Omental fat pad (tissue), 4 donors: ENCODE measurements at places on chromosomes 7 and 10.

DNA sequence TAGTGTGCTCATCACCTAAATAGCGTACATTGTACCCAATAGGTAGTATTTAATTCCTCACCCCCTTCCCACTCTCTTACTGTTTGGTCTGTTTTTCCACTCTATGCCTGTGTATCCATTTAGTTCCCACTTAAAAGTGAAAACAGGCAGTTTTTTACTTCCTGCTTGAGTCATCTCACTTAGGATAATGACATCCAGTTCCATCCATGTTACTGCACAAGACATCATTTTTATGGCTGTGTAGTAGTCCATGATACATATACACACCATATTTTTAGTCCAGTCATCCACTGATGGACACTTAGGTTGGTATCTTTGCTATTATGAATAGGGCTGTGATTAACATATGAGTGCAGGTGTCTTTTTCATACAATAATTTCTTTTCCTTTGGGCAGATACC, 10.1 kb downstream of the STK17A start:
- no peak for DNase-seq

DNA sequence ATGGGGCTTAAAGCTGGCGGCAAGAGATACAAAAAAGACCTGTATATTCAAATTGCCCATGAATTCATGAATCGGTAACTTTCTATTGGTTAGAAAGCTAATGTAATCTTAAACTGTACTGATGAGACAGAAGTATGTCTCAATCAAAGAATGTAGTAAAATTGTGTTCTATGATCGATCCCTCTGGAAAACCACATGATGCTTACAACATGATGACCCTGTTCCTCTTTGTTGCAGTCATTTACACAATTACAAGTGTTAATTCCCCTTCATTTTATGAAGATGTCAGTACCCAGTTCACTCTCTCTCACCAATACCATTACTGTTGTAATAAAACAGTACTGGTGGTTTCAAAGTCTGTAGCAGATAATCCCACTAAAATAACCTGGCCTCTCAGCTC, 10.1 kb downstream of the KIF5B start:
- DNase-seq = no peak

- DNase-seq = no peak
Measured at GRCh38 chr7:130458257-130458656, 17.4 kb upstream of the CEP41 start.

DNA sequence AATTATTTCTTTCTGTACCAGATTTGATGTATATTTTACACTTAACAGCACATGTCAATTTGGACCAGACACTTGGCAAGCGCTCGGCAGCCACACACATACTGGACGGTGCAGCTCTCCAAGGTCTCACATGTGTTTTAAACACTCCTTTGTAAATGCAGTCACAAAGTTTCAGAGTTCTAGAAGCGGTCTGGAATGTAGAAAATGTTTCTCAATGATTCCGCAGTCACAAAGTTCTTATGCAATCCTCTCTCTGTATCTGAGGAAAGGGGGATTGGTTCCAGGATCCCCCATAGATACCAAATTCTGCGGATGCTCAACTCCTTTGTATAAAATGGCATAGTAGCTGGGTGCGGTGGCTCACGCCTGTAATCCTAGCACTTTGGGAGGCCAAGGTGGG, 253.0 kb upstream of the GRB10 start:
- no peak for DNase-seq

DNA sequence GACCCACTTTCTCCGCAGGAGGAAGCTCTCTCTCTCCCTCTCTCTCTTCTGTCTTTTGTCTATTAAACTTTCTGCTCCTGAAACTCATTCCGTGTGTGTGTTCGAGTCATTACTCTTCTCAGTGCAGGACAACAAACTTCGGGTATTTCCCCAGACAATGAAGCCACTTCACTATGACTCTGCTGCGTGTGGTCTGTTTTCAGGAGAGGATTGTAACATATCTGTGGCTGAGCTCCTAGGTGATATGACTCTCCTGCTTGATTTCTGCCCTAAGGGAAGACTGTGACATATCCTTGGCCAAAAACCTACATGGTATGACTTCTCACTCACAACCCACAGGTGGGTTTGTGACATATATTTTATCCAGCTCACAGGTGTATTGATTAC, 39.9 kb upstream of the ZNF107 start:
- no peak for DNase-seq

DNA sequence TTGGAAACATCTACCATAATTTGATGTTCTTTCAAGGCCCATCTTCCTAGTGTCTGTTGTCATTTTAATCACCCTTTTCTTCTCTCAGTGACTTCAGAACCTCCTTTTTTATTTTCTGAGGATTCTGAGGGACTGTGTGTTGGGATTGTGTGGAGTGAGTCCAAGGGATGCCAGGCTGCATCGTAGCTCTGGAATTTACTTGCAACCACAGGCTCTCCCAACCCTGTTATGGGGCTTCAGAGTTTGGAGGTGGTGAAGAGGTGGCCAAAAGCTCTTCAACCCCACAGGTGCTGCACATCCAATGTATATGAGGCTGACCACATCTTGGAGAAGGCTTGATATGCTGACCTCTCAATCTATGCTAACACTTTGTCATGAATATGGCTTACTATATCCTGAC, 79.5 kb upstream of the GPR141 start:
- no peak for DNase-seq

DNA sequence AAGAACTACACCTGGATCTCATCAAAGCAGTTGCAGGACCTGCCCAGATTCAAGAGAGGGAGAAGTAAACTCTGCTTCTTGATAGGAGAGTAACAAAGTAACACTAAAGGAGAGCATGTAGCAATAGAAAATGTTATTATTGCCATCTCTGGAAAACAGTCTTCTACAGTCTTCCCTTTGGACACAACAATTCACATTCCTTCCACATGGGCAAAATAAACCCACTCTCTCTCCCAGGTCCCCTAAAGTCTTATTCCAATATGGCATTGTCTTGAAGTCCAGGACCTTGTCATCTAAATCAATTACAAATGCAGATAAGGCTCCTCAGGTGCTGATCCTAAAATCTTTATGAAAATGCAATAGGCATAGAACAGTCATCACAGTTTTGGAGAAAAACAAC, 10.3 kb upstream of the WNT2 start:
- DNase-seq = no peak

GRCh38 chr10:116766241-116766827, 24.0 kb upstream of the HSPA12A start:
- no peak for DNase-seq

GRCh38 chr7:91240376-91240941, 23.8 kb upstream of the FZD1 start:
- no peak for DNase-seq

- DNase-seq = no peak
Measured at GRCh38 chr10:133390597-133391248, 3.2 kb upstream of the MTG1 start.

DNA sequence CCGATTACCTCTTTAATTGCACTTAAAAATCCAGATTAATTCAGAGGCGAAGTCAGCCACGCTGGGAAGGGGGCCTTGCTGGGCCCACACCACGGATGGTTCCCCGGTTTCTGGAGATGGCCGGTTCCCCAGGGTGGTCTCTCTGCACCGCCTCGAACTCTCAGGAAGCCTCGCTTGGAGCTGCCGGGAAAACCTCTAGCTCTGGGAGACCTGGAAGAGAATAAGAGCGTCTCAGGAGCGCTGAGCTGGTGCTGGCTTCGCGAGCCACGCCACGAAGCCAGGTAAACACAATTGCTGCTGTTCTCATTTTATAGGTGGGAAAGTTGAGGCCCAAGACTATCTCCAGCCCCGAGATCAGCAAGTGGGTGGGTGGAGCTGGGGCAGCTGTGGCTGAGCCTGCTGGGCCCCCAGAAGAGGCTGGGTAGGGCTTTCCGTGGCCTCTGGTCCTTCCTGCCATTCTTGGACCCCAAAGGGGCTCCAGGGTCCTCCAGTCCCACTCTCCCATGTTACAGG, 110.4 kb downstream of the MICALL2 start:
- DNase-seq = no peak

- DNase-seq = peak; percentile 86
Measured at GRCh38 chr10:31928549-31929260, at the start of gene ARHGAP12. Gene ARHGAP12, minus strand, starts transcription at chr10:31928831. Its CDS starts 19,976 bp downstream, at chr10:31908855.

GRCh38 chr7:117186218-117187010, 136.4 kb downstream of the WNT2 start:
- no peak for DNase-seq

- no peak for DNase-seq
Measured at GRCh38 chr10:111233439-111233838, 156.6 kb downstream of the ADRA2A start.

DNA sequence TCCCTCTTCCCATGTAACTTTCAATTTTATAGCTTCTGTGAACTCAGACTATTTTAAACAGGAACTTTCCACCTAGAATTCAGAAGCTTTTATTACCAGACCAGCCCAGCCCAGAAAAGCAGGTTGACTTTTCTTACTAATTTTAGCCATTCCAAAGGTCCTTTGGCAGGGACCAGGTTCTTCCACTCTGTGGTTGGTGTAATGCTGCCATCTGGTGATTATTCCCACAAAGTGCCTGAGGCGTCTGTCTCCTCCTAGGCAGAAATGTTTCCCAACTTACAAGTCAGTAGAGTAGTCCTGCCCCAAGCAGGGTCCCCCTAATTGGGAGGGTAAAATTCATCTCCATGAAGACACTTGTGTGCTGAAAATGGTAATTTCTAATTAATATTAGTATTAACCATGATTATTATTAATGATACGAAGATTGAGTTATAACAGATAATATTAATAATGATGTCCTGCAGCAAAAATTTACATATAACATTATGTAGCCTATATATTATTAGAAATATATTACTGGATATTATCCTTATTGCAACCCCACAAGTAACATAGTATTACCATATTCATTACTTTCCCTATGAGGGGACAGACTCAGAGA, 53.0 kb upstream of the PPP1R17 start:
- no peak for DNase-seq

GRCh38 chr7:137925091-137925490, 76.8 kb downstream of the CREB3L2 start:
- DNase-seq = no peak

GRCh38 chr7:129203050-129203741, 14.8 kb downstream of the SMO start:
- DNase-seq = no peak

GRCh38 chr10:17365402-17365801, 89.0 kb downstream of the ST8SIA6 start:
- no peak for DNase-seq

DNA sequence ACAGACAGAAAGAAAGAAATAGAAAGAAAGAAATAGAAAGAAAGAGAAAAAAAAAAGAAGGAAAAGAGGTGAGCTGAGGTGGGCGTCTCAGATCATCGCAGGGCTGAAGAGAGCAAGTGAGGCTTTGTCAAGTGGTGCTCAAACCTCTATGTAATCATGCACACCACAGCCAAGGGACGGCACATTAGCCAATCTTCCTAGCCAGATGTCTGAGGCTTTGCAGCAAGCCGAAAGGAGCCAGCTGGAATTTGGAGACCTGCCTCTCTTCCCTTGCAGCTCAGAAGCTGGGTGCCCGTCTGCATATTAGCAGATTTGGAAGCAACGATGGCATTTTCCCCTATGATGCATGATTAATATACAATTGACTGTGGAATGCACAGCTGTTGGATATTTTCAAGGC, 52.5 kb downstream of the ADRA2A start:
- no peak for DNase-seq

- no peak for DNase-seq
Measured at GRCh38 chr10:51270936-51271530, 196.7 kb downstream of the PRKG1 start.

- DNase-seq = no peak
Measured at GRCh38 chr10:31926765-31927564, 1.7 kb downstream of the ARHGAP12 start.

- no peak for DNase-seq
Measured at GRCh38 chr10:78416031-78417011, 382.7 kb downstream of the RPS24 start.

DNA sequence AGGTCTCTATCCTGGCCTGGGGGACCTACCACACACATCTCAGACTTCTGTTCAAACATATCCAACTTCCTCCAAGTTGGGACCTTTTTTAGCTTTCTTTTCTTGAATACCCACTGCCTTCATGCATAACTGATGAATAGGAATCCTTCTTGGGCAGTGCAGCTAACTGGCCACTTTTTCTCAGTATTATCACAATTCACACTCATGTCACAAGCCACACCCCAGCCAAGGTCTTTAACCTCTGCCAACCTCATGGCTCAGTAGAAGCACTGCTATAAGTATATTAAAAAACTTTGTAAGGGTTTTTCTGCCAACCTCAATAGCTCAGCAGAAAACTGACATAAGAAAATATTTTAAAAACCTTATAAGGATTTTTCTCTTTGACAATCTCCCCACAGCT, 44.5 kb downstream of the HHEX start:
- no peak for DNase-seq

GRCh38 chr7:98860071-98860470, 9.7 kb downstream of the TMEM130 start:
- DNase-seq = no peak

DNA sequence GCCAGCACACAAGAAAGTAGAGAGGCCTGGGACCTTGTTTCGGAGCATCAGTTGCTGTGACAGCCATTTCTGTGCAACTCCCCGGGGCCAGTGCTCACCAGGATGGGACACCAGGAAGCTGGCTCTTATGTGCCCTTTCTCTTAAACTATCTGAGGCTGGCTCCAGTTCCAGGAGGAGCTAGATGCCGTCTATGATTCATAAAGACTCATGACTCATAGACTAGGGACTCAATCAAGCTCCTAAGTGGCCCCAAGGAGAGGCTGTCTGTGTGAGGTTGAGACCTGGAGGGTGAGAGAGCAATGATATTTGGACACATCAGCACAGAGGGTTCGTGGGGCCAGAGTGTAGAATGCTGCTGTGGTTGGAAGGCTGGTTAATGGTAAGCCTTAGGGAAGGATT, 580.1 kb downstream of the CCSER2 start:
- DNase-seq = no peak

DNA sequence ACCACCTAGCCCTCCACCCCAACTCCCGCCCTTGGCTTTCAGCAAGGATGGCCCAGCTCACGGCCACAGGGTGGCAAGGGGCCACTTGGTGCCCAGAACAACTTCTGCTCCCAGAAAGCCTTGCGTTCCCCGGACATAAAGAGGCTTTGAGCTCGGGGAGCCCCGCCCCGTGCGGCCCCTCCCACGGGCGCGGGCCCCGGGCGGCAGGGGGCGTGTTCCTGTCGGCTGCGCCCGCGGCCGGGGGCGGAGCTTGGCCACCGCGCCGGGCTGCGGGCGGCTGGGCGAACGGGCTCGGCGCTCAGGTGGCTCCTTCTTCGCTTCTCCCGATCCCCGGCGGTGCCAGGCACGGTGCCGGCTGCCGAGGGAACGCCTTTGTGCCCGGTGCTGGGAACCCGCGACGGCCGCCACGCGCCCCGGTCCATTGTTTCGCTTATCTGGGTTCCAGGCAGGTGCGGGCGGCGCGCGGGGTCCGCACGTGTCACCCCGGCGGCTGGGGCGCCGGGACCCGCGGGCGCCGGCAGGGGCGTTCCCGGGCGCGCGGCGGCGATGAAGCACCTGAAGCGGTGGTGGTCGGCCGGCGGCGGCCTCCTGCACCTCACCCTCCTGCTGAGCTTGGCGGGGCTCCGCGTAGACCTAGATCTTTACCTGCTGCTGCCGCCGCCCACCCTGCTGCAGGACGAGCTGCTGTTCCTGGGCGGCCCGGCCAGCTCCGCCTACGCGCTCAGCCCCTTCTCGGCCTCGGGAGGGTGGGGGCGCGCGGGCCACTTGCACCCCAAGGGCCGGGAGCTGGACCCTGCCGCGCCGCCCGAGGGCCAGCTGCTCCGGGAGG, at the start of gene NFE2L3:
TSS of gene NFE2L3 (plus strand) at position 246 of the 829 bp plus-strand sequence. CDS start at position 547, 301 bp downstream.
- DNase-seq = no peak

- no peak for DNase-seq
Measured at GRCh38 chr7:151245360-151246101, 3.0 kb downstream of the SMARCD3 start.
